ENCODE measurements at places on chromosomes 7 and 10. TPM values are rescaled to one million over a fixed set of nuclear protein-coding genes. Genes with fewer than 3 reads are reported as not detected.

DNA sequence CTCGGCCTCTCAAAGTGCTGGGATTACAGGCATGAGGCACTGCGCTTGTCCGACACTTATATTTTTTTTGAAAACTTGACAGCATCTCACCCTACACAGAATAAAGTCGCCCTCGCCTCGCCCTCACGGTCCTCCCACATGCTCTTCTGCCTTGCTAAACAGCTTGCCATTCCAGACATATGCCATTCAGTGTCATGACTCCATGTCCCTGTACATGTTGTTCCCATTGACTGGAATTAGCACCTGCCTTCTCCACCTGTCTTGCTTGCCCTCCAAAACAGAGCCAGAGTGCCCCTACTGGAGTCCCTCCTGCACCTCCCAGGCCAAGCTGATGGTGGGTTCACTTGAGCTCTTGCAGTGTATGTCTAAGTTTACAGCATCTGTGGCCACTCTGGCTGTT, 6.2 kb downstream of the NIPSNAP2 start:
- DNase-seq: no peak

GRCh38 chr7:130444751-130445407, 4.1 kb upstream of the CEP41 start:
- DNase-seq: no peak

- no peak for DNase-seq
Observed at GRCh38 chr7:12130609-12131008, 80.5 kb upstream of the TMEM106B start.

DNA sequence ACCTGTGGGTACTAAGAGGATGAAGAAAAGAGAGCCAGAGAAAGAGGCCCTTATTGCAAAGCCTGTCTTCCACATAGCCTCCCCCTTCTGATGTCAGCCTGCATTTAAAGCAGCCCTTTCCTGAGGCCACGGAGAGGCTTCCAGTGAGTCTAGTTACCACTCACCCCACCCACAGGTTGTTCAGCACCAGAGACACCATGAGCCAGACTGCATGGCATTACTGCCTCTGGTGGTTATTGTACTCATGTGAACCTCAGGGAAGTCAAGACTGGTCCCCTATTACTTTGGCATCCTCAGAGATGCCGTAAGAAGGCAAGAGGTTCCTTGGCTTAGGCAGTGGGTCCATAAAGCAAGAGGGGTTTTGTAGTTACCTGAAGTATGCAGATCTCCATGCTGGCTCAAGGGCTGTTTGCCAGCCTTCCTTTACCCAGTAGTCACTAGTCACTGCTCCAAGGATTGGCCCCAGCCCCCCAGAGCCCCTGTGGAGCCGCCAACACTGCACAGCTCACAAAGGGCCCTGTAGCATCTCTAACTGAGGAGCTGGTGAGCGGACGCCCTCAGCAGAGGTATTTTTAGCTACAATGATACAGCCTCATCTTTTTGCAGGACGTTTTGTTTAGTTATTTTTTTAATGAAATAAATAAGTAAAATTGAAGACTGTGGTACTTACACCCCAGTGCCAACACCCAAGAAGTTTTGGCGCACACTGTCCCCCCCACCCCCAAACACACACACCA, 20.7 kb downstream of the LRRC4 start:
- DNase-seq: no peak

DNA sequence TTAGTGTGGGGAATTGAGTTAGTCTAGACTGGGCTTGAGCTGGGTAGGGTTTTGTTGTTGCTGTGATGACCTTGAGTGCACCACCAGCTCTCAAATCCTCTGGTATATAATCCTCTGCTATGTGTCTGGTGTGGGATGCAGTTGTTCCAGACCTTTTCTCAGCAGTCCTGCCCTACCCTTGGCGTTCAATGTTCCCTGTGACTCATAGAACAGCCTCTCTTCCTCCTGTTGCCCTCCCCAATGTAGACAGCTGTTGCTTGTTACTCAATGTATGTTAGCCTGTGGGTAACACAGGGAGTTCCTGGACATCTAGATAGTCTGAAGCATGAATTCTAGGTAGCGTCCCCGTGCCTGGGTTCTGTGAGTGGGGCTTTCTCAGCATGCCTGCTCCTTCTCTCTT, 19.8 kb downstream of the ACBD7 start:
- no peak for DNase-seq

DNA sequence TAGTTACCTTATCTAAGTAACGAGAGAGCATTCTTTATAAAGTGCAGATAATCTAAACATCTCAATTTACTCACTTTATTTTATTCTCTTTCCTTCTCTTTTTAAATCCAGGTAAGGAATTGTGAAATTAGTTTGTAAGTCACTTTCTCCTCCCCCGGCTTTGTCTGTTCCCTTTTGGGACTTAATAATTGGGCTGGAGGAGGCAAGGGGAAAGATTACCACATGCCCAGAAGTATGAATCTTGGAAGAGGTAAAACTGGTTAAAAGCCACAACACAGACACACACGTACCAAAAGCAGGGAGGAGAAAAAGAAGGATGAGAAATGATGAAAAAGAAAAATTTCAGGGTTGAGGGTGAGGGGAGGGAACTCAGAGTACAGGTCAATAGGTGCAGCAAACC, 63.3 kb upstream of the LRRC17 start:
- DNase-seq: no peak

DNA sequence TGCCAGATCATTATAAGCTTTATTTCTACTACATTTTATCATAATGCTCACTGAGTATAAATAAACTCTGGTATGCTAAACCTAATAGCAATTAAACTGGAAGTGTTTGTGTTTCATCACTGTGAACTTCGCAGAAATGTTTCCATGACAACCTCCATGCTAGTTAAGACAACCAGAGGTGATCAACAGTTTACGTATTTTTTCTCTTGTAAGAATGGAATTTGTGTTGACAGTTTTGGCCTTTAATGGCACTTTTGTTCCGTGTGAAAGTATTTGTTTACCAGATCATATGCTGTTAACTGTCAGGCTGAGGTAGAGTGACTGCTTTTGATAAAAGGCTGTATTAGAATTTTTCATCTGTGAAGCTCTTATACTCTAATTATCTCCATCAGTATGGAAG, 212.1 kb upstream of the PPP1R3A start:
- no peak for DNase-seq

- peak; percentile 42 for DNase-seq
Observed at GRCh38 chr7:85521108-85521694, 334.3 kb upstream of the SEMA3D start.

DNA sequence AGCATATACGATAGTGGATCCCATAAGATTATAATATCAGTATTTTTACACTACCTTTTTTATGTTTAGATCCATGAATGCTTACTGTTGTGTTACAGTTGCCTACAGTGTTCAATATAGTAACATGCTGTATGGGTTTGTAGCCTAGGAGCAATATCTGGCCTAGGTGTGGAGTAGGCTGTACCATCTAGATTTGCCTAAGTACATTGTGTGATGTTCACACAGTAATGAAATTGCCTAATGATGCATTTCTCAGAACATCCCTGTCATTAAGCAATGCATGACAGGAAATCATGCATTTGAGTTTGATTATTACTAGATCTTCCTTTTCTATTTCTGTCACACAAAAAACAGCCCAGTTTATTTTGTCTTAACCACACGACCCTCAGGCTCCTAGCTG, 14.5 kb downstream of the CBX3 start:
- no peak for DNase-seq

- DNase-seq: peak; percentile 31
Observed at GRCh38 chr7:142571581-142571980, 177.7 kb upstream of the PRSS1 start.

DNA sequence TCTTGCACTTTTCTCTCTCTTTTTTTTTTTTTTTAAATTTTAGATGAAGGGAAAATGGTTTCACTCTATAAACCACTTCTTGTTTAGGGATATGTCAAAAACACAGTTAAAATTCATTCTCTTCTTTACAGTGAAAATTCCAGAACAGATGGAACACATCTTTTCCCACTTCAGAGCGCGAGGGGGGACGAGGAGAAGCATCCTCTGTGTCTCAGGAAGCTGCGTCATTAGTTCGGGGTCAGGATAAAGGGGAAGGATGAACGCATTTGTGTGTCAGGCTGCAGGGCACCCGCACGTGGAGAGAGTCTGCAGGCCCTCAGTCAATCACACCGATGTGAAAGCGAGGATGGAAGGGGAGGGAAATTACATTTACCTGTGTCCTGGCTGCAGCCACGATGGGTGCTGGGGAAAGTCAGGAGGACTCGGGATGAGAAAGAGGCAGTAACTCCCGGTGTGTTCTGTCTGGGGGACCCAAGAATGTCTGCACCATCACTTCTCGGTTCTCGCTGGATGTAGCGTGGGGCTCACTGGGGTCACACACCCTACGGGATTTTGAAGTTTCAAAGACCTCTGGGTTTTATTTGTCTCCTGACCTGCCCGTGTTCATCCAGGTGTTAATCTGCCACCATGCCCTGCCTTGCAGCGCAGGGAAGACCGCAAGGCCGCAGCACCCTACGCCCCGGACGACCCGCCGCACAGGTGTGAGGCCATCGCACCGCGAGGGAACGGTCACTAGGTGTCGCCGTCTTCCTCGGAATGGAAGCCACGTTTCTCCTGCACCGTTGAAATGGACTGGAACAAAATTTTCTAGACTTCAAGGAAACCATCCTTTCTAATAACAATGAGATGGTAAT, 66.7 kb upstream of the PITRM1 start:
- peak; percentile 48 for DNase-seq

DNA sequence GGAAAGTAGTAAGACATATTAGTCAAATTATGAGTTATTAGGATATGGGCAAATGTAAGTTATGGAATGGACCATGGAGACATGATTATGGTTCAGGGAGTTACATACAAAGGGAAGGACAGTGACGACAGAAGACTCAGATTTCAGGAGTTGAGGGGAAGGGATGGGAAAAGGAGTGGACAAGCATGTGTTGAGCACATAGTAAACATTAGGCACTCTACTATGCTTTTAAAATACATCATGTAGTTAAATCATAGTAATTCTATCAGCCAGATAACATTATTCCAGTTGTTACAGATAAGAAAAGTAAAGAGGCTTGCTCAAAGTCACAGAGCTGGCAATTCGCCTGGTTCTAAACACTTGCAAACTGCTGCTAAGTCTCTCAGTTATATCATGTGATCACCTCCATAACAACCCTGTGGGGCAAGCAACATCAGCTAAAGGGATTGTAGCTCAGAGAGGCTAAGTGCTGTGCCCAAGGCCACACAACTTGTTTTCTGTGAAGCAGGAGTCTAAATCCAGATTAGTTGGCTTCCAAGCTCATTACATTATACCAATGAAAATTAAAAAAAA, 115.2 kb upstream of the MDFIC start:
- DNase-seq: peak; percentile 26

DGKI gene
- 1.5 TPM for total RNA-seq

ENKUR gene
- not detected for total RNA-seq

SLC25A28 gene
- total RNA-seq: 19.8 TPM

PLEKHS1 gene
- 0.80 TPM for total RNA-seq

Measured in H4 (cell line).